ENCODE measurements at places on chromosomes 5 and 9.

DNA sequence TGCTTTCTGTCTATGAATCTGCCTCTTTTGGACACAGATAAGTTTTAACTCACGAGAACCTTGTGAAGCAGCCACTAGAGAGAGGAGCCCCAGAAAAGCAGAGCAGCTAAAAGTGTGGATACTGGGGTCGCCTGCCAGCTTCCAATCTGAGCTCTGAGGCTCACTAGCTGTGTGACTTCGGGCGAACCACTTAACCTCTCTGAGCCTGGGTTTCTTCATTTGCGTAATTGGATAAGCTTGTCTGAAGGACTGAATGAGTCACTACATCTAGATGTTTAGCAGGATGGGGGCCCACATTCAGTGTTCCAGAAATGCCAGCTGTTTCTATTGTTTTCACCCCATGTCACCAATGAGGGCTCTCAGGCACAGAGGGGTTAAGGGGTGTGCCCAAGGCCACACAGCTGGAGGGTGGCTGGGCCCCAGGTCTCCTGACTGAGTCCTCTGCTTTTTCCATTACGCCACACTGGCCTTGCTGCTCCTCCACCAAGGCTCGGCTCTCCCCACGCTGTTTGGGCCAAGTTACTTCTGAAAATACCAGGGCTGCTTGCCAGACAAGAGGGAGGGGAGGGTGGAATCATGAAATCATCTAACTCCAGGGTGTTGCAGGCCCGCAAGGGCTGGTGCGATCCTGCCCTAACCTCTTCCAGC is 36.2 kb downstream of the SH3PXD2B start:
- DNase-seq: no peak

DNA sequence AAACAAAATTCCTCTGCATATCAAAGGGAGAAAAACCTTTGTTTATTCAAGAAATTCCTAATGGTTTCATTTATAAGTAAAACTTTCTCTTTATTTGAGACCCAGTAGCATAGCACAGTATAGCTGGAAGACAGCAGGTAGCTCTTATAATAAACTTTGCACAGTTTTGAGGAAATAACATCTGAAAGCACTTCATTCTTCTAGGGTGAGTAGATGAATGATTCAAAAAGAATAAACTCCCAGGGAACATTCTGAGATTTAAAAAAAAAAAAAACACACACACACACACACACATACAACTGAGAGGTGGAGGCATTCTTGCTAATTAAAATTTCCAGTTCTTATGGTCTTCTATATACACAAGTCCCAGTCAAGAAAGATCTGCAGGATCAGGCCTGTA is 197.3 kb downstream of the BNC2 start:
- no peak for DNase-seq

GRCh38 chr9:101027733-101028345 is 688 bp upstream of the PLPPR1 start:
- DNase-seq: no peak

GRCh38 chr9:81737871-81738507 is 48.6 kb upstream of the TLE1 start:
- DNase-seq: no peak

GRCh38 chr9:113409883-113410206 is 630 bp downstream of the POLE3 start:
- no peak for DNase-seq

- DNase-seq: no peak
Observed at GRCh38 chr9:135413086-135413375, 66.6 kb upstream of the PPP1R26 start.

GRCh38 chr5:34625246-34625645 is 30.9 kb upstream of the RAI14 start:
- no peak for DNase-seq

DNA sequence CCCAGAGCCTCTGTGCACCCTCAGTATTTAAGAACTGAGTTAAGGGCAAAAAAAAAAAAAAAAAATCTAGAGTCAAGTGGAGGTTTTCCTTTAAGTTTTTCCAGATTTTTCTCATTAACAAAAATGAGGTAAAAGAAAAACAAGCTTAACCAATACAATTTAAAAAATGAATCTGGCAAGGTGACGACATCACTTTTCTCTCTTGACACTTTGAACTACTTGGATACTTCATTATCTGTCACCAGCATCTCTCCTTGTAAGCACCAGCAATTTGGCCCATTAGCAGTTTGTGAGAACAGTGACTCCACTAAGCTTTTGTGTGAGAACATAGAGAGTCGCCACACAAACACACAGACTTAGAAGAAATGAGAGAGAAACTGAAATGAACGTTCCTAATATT is 345.7 kb upstream of the SLC30A5 start:
- no peak for DNase-seq

DNA sequence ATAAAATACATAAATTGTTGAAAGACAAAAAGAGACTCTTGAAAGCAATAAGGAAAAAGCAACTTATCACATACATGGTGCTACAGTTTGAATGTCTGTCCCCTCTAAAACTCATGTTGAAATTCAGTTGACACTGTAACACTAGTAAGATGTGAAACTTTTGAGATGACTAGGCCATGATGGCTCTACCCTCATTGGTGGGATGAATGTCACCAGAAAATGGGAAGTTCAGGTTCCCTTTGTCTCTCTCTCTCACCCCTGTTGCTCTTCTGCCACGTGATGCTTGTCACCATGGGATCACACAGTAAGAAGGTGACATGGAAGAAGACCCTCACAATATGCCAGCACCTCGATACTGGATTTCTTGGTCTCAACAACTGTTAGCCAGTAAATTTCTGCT is 50.3 kb upstream of the SPTLC1 start:
- no peak for DNase-seq

DNA sequence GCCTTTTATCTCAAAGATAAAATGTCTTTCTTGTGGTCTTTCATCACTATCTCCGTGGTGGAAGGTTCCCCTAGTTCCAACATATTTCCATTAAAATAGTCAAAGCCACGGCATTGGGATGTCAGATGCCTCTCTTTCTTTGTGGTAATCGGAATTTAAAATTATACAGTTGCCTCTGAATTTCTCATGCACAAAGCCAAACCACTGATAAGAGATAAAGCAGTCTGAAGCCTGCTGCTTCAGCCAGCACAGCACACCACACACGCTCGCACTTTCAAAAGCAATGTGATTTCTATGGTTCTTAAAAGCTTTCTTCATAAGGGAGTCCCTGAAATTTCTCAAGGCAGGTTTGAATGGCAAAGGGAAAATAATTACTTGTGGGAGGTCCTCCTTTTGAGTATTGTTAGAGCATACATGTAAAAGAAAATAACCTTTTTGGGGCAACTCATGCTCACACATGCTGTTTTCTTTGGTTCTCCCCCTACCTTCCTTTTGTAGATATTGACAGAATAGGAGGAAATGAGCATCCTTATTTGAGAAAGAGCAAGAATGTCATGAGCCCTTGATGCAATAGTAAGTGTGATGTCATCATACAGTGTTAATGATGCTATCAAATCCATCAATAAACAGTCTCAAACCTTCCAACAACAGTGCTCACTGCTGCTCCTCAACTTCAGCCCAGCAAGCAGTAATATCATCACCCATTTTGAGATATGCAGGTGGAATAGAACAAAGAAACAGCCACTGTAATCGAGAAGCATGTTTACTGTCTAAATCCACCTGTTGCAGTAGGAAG is 85.7 kb upstream of the PPP1R2B start:
- DNase-seq: no peak

GRCh38 chr9:71669284-71669995 is 98.9 kb downstream of the CEMIP2 start:
- DNase-seq: no peak

GRCh38 chr5:73179730-73180129 is 6.7 kb downstream of the TMEM174 start:
- DNase-seq: no peak

GRCh38 chr5:125199373-125199772 is 452.9 kb upstream of the ZNF608 start:
- DNase-seq: no peak

- DNase-seq: no peak
Observed at GRCh38 chr5:157993986-157994691, 135.2 kb upstream of the CLINT1 start.

DNA sequence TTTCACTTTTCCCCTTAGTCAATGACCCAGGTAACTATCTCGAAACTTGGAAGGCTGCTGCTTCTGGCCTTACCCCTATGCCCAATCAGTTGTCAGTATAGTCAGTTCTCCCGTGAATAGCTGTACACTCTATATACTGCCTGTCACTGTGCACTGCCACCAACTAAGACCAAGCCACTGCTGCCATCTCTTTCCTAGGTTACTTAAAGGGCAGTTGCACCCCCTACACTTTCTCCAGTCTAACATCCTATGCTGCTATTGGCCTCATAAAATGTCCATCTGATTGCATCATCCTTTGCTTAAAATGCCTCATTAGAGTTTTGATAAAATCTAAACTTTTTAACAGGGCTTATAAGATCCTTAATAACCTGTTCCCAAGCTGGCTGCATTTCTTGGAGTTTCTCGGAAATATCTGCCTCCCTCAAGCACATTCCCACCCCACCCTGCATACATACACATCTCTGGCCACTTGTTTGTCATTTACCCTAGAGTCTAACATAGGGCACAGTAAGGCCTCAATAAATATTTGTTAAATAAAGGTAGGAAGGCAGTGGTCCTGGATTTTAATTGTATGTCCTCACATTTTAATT is 32.8 kb upstream of the TNFAIP8 start:
- no peak for DNase-seq

GRCh38 chr9:28801144-28801799 is 1228.0 kb upstream of the C9orf72 start:
- no peak for DNase-seq

- no peak for DNase-seq
Observed at GRCh38 chr5:87807783-87808182, 395.1 kb upstream of the CCNH start.
